GM12878 (cell line): ENCODE measurements at places on chromosomes 3 and 15.

- DNase-seq, result no peak
Measured at GRCh38 chr3:115685097-115685496, 61.8 kb downstream of the GAP43 start.

GRCh38 chr15:51576911-51577500 lies 45.6 kb downstream of the DMXL2 start:
- DNase-seq, result no peak

DNA sequence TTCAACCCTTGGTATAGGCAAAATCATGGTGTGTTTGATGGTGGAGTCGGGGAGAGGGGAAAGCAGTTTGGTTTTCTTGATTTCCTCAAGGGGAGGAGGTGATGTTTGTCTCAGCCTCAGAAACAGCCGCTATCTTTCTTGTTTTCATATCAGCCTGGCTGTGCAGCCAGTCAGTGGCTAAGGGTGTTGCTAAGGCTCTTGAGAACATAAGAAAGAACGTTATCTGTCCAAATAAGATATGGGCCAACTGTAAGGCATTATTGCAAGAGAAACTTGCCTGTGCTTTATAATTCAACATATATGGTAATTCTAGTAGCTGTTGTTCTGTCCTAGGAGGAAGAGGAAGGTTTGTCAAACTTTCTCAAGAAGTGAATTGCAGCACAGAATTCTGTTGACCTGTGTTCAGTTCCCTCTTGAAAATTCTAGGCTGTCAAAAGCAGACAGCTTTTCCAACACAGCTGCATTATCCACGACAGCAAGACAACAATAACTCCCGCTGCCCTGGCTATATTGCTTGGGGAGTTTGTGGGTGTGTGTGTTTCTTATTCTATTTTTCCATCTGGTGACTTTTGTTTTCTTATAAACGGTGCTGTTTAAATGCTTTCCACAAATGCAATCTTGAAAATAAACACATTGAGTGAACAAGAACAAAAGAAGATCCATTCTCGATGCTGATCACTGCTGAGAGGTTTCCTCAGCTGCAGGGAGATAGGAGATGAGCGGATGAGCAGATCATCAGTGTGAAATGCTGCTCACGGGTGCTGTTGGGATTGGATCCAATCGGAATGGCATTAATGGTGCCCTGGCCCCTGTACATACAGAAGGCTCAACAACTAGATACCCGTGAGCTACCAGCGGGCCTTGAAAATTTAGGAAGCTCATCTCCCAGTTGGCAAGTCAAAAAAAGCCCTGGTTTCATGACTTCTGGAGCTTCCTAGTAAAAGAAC lies 90.8 kb upstream of the TNFAIP8L3 start:
- DNase-seq, result no peak

- DNase-seq, result no peak
Measured at GRCh38 chr3:112557976-112558375, 3.8 kb downstream of the ATG3 start.
